ENCODE measurements at places on chromosomes 3 and 15.

DNA sequence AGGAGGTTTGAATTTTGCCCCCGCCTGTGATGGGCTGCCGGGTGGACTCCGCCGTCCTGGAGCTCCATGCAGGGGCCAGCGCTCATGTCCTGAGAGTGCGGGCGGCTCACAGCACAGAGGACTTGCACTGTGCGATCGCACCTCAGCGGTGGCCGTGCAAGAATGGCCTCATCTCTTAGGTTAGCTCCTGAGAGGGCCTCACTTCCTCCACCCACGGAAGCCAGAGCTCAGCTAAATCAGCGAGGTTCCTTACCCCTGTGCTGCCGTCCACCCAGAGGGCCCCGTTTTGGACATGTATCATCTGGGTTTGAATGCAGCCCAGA lies 72.0 kb upstream of the PCSK6 start:
- no peak for DNase-seq

DNA sequence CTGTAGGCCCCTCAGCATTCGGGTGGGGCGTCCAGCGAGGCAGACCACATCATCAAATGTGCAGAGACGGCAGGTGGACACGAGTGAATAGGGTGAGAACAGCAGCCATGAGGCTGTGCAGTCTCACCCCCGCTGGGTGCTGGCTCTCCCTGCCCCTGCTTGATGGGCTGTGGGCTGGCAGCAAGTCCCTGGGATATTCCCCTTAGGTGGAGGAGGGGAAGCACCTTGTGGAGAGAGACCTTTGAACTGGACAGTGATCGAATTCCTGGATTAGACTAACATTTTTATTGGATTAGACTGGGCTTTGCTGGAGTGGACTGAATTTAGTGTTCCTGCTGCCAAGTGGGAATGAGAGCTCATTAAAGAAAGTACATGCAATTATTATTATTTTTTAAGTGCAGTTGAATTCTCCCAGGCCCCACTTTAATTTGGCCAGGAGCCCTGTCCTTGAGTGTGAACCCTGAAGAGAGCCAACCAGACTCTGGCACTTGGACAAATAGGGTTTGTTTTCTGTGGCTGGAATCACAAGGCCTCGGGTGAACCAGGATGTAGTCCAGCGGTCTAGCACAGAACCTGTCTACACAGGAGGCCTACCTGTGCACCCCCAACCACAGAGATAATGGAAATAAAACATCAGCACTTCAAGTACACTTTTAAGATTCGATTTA lies 193.1 kb downstream of the ABHD5 start:
- DNase-seq: no peak

GRCh38 chr3:149114458-149114857 lies 15.0 kb upstream of the HPS3 start:
- DNase-seq: no peak

- DNase-seq: peak; percentile 91
These were observed 6.7 kb downstream of the LPCAT4 start for GRCh38 chr15:34360298-34360697.

- DNase-seq: no peak
These were observed 8.6 kb downstream of the CLN6 start for GRCh38 chr15:68220967-68221366.

DNA sequence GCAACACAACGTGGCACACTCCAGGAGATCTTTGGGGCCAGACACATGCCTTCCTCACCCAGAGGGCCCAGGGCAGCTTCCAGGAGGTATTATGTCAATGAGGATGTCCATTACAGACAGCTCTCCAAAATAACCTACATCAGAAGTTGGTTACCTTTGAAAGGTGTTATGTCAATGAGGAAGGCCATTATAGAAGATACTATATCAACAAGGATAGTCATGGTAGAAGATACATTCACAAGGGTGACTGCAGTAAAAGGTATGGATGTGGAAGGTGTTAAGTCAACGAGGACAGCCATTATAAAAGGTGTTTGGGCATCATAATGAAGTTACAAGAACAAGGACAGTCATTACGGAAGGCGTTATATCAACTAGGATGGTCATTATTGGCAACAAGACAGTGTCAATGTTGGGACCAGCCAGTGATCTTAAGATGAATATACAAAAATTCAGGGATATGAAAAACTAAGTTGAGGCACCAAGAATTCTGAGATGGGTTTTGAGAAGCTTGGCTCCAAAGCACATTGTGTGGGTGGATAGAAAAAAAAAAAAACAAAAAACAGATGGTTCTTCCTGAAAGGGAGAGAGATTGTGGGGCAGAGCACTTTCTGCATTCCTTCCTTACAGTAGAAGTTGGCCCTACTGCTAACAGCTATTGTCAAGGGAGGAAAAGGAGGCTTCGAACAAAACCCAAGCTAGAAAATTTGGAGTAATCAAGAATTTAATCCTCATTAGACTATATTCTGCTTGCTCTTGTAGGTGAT lies 11.2 kb downstream of the CDCP1 start:
- DNase-seq: no peak
